Muscle of back (tissue), 13 donors: ENCODE measurements at places on chromosomes 13 and 19. TPM values are rescaled to one million over a fixed set of nuclear protein-coding genes. Genes with fewer than 3 reads are reported as not detected.
A peak's percentile ranks its signal among the peaks of the same experiment; 100 is the strongest.

GRCh38 chr13:93848247-93848646 lies 621.6 kb downstream of the GPC6 start:
- no peak for DNase-seq

DNA sequence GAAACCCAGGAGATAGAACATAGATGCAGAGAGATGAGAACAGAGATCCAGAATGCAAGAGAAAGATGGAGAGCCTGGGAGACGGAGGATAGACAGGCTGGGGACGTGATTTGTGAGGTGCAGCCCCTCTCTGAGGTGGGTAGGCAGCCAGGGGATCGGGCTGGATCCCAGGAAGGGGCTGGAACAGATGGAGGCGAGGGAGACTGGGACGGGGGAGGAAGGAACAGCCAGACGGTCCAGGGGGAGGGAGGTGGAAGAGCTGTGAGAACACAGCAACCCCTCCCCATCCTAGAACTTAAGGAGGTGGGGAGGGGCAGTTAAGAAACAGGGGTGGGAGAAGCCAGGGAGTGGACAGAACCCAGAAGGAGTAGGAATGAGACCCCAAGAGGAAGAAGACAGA lies 3.1 kb downstream of the SLC17A7 start:
- DNase-seq: no peak

GRCh38 chr19:42052241-42052863 lies 17.7 kb downstream of the GRIK5 start:
- DNase-seq: peak; percentile 33

DNA sequence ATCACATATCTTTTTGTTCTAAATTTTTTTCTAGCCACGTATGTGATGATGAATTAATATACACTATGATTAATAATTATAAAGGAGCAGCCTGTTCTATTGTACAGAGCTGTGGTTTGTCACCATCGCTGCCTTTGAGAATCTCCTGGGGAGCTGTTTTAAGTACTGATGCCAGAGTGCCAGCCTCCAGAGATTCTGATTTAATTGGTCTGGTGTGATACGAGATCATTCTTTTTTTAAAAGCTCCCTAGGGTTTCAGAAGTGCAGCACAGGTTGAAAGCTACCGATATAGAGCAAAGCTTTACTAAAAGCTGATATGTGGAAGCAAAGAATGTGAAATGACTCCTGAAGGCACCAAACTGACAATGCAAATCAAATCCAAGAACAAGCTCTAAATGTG lies 314.7 kb downstream of the ITGBL1 start:
- no peak for DNase-seq

- peak; percentile 47 for DNase-seq
Measured at GRCh38 chr19:17829855-17830566, 8.7 kb upstream of the INSL3 start.

- DNase-seq: no peak
Measured at GRCh38 chr19:28201462-28201943, 1011.4 kb downstream of the UQCRFS1 start.

GRCh38 chr13:66264971-66265370 lies 965.2 kb downstream of the PCDH9 start:
- no peak for DNase-seq

DNA sequence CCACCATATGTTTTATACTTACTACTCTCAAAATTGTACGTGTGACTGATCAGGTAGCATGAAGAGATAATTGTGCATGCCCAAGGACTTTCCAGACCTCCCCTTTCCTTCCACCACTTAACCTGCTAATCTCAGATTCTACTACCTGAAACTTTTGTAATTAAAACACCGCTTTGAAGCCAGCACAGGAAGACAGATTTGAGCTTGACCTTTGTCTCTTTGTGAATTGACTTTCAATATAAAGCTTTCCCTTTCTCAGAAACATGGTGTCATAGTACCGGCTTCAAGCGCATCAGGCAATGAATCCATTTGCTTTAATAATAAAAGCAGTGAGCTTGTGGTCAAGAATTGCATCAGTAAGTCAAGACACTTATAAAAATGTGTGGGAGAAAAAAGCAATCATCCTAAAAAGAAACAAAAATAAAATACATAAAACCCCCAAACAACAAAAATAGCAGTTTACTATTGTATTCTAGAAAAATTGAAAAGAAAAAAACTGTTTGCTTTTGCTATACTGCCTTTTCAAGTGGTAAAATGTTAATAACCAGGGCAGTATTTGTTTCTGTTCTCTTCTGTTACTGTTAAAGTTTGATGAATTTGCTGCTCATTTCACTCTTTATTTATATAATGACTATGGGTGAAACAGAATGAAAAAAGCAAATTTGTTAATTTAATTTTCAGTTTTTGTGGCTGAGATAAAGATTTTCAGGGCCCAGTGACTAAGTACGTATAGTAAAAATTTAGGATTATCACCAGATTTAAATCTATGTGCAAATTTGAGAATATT lies 2075.3 kb downstream of the PCDH9 start:
- no peak for DNase-seq

DNA sequence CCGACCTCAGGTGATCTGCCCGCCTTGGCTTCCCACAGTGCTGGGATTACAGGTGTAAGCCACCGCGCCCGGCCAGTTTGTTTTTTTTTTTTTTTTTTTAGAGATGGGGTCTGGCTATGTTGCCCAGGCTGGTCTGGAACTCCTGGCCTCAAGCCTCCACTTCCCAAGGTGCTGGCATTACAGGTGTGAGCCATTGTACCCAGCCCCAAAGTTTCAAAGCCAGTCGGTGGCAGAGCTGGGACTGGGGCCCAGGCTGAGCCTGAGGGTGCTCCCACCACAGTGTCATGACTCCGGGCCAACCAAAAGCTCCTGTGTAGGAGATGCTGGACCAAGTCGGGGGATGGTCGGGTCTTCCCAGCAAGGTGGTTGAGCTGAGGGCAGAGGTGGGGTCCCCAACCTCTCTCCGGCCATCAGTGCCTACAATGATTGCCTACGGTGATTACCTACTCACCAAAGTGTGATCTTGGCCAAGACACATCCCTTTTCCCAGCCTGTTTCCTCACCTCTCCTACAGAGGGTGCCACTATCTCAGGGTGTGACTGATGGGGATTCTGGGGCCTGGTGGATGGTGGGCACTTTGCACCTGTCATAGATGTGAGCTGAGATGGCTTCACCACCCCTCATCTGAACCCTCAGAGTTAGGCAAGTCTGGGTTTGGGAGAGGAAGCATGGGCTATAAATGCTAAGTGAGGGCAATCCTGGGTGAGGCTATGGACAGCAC lies 5.9 kb upstream of the SAMD1 start:
- no peak for DNase-seq

GRCh38 chr13:45021250-45021649 lies 31.9 kb downstream of the GPALPP1 start:
- DNase-seq: no peak

DNA sequence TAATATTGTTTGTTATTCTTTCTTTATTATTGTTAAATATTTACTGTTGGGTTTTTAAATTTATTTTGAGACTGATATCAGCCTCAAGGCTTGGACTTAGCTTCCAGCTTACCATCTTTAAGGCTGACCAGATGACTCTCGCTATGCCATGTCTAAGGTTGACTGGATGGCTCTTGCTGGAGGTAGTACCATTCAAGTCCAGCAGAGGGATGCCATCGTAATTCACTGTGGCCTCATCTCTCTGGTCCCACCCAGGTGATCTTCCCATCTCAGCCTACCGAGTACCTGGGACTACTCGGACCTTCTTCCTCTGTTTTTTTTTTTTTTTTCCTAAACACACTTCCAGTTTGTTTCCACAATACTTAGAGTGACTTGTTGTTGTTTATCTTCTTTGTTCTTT lies 41.7 kb upstream of the ZNF91 start:
- no peak for DNase-seq

GRCh38 chr19:30997222-30997621 lies 352.0 kb downstream of the TSHZ3 start:
- DNase-seq: no peak

DNA sequence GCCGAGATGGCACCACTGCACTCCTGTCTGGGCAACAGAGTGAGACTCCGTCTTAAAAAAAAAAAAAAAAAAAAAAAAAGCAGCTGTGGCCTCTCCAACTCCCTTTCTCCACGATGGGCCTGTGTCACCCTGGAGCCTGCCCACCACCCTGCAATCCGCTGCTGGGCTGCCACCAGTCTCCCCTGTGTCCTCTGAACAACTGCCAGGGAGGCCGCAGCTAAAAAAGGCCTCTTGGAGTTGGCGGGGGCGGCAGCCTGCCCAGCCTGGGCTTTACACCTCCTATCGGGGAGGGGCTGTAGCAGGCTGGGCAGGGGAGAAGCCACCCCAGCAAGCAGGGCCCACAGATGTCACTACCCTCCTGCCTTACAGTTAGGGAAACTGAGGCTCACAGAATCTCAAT lies 3.5 kb downstream of the CDC37 start:
- no peak for DNase-seq

DNA sequence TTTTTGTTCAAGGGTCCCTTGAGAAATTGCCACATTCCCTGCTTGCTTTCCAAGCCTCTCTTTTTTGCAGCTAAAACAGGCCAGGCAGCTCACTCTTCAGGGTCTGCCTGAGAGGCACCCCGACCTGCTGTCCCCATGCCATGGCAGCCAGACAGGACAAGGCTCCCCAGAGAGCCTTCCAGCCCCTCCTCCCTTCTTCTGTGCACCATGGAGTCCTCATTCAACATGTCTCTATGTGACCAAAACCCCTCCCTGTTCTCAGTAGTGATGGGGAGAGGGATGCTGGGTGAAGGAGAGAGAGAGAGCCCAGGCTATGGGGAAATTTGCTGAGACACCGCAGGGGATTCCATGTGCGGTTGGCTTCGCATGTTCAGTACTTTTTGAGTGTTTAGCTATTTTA lies 384.2 kb upstream of the ZNF507 start:
- DNase-seq: no peak

DNA sequence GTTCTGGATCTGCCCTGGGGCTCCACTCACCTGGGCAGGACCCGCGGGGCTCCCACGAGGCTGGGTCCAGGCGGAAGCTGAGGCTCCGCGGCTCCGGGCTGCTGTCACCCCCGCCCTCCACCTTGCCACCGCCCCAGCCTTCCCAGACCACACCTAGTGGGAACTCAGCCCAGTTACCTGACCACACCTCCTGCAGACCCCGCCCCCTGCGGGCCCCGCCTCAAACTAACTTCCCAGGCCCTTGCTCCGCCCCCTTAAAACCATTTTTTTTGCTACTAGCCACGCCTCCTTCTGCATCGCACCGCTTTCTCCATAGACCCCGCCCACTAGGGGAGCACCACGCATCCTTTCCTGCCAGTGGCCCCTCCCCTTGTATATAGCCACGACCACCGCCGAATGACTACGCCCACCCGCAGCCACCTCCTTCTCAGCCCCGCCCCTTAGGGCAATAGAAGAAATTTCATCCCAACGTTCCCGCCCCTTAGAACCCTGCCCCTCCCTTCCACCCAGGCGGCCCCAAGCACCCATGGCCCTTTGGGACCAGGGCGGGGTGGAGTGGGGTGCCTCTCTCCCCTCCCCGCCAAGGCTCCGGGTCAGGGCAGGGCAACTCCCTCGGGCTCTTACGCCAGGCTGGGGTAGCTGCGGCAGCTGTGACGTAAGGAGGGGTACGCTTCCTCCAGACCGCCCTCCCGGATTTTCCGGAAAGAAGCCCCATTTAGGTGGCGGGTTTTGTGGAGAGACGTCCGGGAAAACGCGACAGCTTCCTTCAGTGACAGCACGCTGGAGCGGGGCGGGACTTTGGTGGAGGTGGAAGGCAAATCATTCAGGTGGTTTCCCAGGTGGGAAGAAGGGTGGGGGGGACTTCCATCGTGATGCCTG lies at the start of gene SH2D3A:
TSS of gene SH2D3A (minus strand) at position 79 of the 879 bp plus-strand sequence. CDS start 3,687 bp downstream, outside the sequence.
- DNase-seq: no peak

DNA sequence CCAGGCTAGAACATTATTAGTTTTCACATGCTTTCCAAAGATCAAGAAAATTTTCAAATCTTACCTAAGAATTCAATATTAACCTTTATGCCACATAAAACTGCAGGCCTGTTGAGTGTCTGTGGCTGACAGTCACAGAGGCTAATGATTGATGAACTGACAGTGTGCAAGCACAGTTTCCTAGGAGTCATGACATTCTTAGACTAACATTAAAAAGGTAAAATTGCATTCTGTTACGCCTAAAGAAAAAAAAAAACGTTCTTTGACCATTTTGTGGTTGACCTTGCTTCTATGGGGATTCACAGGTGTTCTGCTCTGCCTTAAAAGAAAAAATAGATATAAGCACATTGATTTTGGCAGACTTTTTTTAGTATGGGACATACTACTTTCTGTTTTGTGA lies 1776.2 kb downstream of the PCDH9 start:
- no peak for DNase-seq

GRCh38 chr13:48400850-48401291 lies 12.0 kb downstream of the LPAR6 start:
- no peak for DNase-seq

DNA sequence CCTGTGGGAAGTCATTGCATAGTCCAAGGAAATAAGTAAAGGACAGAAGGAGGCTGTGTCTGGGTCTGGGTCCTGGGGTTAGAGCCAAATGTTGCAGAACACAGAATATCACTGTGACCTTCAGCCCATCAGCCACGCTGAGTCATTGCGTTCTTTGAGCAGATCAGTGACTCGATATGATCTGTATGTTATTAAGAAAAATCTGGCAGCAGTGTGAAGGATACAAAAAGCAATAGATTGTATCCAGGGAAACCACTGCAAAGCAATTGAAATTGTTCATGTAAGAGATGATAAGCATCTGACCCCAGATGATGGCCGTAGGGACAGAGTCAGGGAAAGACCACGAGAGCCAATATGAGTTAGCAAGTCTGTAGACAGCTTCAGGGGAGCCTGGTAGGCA lies 1575.1 kb upstream of the SLC10A2 start:
- DNase-seq: peak; percentile 3

- no peak for DNase-seq
Measured at GRCh38 chr13:113768018-113768905, 9.2 kb downstream of the TMEM255B start.

GRCh38 chr19:1270213-1270853 lies 1.2 kb downstream of the CIRBP start:
- DNase-seq: no peak

- no peak for DNase-seq
Measured at GRCh38 chr19:13017306-13018034, 22.2 kb downstream of the NFIX start.

ADPRHL1 gene
- 245 TPM for polyA plus RNA-seq

GPC5 gene
- 0.59 TPM for polyA plus RNA-seq

PIH1D1 gene
- polyA plus RNA-seq: 37.7 TPM

OR7G2 gene
- not detected for polyA plus RNA-seq

C19orf47 gene
- 63.2 TPM for polyA plus RNA-seq

BORA gene
- 5.8 TPM for polyA plus RNA-seq

CRLF1 gene
- polyA plus RNA-seq: 9.9 TPM

KLF12 gene
- polyA plus RNA-seq: 24.4 TPM

ZSCAN4 gene
- not detected for polyA plus RNA-seq

RASAL3 gene
- 1.5 TPM for polyA plus RNA-seq

CYSLTR2 gene
- polyA plus RNA-seq: 0.56 TPM
